CMK (cell line): ENCODE measurements at places on chromosomes 5 and 9.

DNA sequence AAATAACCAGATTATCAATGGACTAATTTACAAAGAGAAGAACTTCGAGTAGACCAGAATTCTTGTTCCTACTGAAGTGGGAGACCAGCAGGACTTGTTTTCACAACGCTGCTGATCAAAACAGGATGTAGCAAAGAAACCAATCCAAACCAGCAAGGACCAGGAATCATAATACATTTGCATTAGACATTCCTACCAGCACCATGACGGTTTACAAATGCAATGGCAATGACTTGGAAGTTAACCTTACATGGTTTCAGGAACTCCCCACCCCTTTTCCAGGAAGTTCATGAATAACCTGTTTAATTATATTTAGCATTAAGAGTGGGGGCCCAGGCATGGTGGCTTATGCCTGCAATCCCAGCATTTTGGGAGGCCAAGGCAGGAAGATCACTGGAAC, 100.0 kb downstream of the LPAR1 start:
- no peak for DNase-seq

DNA sequence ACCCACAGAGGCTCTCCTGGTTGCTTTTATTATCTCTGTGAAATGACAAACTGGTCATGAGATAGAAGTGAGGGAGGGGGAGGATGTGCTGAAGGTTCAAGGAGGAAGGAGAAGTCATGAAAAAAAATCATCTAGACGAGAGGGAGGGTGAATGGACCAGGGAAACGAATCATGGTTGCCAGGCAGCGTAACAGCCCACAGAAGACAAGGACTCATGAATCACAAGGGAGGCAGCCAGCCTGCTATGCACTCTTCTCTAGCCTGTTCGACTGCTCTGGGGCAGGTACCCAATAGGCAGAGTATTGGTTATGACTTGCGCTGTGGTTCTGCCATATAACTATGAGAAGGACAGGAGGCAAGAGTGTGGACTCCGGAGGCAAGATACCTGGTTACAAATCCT, 475.2 kb downstream of the CDK5RAP2 start:
- DNase-seq = no peak

DNA sequence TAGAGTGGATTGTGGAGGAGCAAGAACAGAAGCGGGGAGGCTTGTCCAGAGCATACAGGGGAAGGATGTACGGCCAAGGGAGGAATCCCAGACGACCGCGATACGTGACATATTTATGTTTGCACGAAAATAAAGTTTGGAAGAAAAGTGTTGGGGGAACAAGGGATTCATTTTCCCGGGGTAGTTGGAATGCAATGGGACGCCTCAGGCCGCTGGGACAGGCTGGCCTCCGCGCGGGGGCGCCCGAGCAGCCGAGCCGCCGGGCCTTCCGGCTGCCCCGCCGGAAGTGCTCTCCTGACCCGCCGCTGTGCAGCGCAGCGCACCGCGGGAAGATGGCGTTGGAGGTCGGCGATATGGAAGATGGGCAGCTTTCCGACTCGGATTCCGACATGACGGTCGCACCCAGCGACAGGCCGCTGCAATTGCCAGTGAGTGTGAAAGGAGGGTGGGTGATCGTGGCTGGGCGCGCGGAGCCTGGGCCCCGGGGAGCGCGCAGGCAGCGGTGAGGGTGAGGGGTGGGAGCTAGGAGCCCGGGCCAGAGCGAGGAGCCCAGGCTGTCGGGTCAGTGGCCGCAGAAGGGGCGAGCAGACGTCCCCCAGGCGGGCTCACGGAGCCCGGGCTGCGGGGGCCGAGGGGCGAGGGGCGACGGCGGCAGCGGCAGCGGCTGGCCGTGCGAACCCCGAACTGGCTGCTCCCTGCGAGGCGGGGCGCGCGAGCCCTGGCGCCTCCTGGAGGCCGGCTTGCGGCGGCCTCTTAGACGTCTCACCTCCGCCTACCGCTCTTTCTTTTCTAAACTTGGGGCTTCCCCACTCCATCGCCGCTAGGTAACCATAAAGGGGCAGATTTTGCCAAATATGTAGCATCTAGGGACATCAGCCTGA, at the start of gene PHAX:
Gene PHAX (plus strand): TSS at position 317 of the 881 bp plus-strand sequence. CDS start 16 bp downstream, at position 333.
- peak; percentile 39 for DNase-seq

DNA sequence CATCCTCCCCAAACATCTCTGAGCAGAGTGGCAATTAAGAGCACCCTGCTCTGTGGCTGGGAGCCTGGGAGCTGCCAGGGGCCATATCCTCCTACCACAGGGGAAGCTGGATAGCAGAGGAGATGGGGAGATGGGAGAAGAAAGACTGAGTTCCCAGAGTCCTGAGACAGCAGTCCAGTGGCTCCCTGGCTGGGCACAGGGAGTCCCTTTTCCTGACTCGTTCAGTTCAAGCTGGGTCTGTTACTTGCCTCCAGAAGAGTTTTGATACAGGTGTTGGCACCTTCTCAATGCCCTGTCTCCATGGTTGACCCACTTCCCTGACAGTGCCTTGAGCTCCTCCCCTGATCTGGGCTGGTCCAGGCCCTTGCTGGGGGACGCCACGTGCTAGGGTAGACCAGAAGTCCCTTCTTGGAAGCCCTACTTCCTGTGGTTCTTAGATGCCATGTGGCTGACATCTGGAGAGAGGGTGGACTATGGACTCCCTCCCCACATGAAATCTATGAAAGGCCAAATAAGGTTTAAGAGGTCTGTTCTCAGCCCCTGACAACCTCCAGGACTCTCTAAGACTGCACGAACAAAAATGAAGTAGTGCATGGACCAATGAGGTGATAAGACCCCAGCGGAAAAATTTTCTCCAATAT, 166.2 kb downstream of the AUH start:
- DNase-seq = no peak

DNA sequence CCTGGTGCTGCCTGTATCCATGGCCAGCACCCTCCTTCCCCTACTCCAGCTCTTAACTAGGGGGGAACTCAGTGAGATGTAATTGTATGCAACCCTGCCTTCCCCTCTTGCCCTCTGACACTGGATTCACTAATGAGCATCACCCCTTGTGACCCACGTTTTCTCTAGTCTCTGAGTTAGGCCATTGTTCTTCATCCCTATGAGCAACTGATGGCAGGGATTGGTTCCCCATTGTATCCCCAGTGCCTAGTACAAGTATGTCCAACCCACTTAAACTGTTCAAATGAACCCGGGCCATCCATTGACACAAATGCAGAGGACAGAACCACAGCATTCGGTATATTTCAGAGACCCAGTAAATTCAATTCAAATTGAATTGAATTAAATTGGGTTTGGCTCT, 77.6 kb upstream of the ASTN2 start:
- no peak for DNase-seq

DNA sequence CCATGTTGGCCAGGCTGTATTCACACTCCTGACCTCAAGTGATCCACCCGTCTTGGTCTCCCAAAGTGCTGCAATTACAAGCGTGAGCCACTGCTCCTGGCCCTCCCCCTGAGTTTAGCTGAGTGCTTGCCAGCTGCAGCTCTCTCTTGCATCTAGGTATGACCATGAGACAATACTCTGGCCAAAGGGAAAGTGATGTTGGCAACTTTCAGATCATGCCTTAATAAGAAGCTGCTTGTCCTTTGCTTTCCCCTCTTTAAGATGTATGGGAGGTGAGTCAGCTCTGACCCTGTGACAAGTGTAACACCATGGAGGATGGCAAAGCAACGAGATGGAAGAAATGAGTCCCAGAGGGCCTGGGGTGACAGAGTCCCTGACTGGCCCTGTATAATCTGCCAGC, 18.7 kb upstream of the DCAF12 start:
- no peak for DNase-seq

DNA sequence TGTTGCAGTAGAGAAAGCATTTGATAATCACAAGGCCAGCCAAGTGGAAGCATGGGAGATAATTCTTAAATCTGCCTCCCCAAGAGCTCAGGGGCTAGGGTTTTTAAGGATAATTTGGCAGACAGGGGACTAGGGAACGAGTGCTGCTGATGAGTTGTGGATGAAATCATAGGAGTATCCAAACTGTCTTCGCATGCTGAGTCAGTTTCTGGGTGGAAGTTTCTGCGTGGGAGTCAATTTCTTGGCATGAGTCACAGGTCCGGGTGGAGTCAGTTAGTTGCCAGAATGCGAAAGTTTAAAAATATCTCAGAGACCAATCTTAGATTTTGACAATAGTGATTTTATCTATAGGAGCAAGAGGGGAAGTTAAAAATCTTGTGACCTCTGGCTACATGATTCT, 112.6 kb downstream of the TMC1 start:
- no peak for DNase-seq

DNA sequence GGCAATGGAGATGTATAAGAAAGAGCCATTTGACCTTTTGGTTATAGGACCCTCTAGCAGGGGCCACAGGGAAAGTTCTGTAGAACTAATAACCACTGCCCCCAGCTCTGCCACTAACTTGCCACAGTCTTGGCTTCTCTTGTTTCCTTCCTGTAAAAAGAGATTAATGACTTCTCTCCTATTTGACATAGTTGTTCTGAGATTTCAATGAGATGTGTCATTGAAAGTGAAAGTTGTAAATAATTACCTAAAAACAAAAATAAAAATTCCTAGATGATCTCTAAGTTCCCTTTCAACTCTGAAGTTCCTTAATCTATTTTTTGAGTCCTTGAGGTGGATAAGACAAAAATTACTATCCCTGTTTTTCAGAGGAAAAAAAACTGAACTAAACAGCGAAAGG, 1.4 kb upstream of the KIF12 start:
- DNase-seq = no peak

DNA sequence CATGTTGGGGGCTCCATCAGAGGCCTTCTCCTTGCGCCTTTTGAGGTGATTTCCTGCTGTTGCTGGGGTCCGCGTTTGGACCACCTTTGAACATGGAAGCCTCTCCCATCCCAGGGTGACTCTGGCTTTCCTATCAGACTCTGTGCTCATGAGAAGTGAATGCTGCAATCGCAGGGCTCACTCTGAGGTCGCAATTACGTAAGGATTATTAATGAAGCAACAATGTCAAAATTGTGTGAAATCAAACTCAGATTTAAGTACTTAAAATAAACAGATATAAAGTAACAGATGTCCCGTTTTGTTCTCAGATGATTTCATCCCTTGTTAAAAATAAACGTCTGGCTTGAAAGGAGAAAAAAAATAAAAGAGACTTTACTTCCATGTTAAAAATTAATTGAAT, 634.2 kb downstream of the BNC2 start:
- DNase-seq = no peak

GRCh38 chr5:176823869-176824412, 13.6 kb downstream of the UNC5A start:
- no peak for DNase-seq

GRCh38 chr9:82949203-82949602, 113.7 kb downstream of the RASEF start:
- DNase-seq = no peak
